Natural killer cell (primary cell): ENCODE measurements at places on chromosomes 16 and 17. TPM values are rescaled to one million over a fixed set of nuclear protein-coding genes. Genes with fewer than 3 reads are reported as not detected.

Gene NUDT7
- 3.3 TPM for total RNA-seq

Gene CEP295NL
- total RNA-seq: 2.7 TPM

Gene NME2
- total RNA-seq: 100 TPM

Gene PPM1E
- not detected for total RNA-seq

Gene FZD2
- 0.55 TPM for total RNA-seq

Gene ASB16
- total RNA-seq: not detected

Gene OR4D1
- 1.6 TPM for total RNA-seq

Gene C1QL1
- total RNA-seq: not detected

Gene OSBPL7
- 119 TPM for total RNA-seq

Gene TMEM238L
- total RNA-seq: not detected

Gene HEXD
- total RNA-seq: 57.4 TPM

Gene ANKS4B
- not detected for total RNA-seq

Gene MYH8
- not detected for total RNA-seq

Gene TBC1D16
- 0.49 TPM for total RNA-seq

Gene HOXB2
- 21.6 TPM for total RNA-seq
